ENCODE measurements at places on chromosomes 3 and 15.

DNA sequence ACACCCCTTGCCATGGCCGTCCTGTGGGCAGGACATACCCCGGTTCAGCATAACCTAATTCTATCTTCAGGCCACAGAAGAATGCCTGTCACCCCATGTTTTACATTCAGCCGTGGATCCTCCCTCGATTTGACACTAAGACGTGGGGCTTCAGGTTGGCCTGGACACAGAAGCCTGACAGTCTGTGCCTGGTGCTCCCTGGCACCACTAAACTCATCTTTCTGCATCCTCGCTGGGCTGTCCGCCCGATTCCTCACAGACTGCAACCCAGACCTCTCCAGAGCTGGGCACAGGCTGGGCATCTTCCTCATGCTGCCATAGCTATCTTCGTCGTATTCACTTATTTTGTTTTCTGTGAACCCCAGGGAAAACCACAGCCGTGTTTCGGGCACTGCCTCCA is 117.8 kb upstream of the IQSEC1 start:
- no peak for DNase-seq

GRCh38 chr15:100205549-100206295 is 136.1 kb downstream of the ADAMTS17 start:
- no peak for DNase-seq

DNA sequence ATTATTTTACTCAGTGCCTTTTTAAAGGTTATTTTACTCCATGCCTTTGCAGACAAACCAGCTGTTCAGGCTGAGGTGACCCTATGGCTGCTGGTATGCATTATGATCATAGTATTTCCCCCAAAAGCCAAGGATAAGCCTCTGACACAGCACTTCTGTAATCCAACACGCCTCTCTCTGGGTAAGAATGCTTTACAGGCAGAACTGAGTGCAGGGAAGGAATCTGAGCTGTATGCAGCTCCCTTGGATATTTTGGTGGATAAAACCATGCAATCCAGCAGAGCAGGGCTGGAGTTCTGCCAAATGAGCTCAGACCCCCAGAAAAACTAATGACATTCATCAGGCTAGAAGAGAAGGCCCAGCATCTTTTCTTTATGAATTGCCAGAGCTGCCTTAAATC is 11.7 kb upstream of the MAP1A start:
- no peak for DNase-seq

- DNase-seq, result no peak
Observed at GRCh38 chr3:114427285-114428043, 133.6 kb downstream of the TIGIT start.

GRCh38 chr3:109922856-109923255 is 585.5 kb upstream of the DPPA4 start:
- no peak for DNase-seq

DNA sequence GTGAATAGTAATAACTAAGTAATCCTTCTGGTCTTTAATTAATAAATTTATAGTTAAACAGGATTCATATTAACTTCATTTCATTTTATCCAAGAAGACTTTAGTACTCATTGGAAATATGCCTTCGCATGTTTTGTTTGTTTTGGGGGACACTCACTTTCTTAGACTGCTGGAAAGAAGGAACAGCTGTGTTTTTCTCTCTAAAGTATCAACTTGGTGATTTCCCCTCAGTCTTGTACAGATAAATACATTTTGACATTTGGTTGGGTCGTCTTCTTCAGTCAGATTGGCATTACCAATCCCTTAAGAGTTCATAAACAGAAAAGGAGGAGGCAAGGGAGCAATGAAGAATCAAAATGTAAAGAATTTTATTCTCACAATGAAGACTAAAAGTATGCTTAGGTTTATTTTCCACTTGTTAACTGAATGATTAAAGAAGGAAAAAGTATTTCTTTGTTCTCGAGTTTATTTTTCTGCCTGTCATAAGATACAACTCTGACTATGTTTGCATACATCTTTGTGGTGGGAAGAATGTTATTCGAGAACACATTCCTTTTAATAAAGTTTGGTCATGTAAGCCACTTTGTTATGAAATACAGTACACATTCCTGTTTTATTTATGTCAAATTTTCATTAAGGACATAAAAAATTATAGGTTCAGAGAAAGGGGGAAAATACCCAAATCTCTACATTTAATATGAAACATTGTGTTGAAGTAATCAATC is 140.2 kb downstream of the GMNC start:
- no peak for DNase-seq

DNA sequence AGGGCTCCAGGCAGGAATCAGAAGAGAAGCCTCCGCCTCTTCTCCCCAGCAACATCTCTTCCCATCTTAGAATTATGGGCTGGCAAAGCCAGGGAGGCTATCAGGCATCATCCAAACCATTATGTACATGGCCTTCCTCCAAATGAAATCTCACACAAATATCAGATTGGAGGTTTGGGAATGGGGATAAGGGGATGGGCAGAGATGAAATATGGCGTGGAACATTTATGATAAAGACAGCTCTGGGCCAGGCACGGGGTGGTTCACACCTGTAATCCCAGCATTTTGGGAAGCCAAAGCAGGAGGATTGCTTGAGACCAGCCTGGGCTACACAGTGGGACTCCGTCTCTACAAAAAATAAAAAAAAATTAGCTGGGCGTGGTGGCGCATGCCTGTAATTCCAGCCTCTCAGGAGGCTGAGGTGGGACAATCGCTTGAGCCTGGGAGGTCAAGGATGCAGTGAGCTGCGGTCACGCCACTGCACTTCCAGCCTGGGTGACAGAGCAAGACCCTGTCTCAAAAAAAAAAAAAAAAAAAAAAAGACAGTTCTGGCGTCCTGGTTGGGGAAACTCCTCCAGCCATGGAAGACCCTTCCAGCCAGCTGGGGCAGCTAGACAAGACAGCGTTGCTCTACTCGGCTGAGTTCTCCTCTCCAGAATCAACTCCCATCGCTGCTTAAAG is 36.6 kb downstream of the CPN2 start:
- no peak for DNase-seq

DNA sequence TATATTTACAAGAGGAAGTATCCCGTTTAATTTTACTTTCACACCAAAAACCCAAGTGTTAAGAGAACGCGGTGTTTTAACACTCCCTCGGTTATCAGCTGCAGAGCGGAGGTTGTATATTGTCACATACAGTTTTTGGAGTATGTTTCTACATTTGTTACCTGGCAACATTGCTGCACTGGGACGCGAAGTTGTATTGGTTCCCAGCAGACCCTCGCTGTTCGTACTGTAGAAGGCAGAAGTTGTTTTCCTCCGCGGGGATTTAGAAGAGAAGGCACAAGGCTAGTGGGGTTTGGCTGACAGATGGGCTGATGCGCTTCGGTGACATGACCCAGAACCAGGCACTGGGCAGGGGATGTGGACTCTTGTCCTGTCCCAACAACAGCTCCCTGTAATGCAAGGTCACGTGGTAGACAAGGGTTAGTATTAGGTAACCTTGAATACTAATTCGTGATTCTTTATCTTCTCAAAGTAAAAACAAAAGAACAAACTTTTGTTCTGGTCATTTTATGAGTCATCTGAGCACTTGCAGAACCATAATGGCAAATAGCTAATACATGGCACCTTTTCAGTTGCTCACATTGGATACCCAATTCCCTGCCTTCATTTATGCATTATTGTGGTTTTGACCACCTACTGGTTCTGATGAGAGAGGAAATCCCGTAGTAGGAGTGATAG is 230.4 kb upstream of the BHLHE40 start:
- no peak for DNase-seq

GRCh38 chr3:25046911-25047771 is 380.9 kb upstream of the RARB start:
- no peak for DNase-seq

DNA sequence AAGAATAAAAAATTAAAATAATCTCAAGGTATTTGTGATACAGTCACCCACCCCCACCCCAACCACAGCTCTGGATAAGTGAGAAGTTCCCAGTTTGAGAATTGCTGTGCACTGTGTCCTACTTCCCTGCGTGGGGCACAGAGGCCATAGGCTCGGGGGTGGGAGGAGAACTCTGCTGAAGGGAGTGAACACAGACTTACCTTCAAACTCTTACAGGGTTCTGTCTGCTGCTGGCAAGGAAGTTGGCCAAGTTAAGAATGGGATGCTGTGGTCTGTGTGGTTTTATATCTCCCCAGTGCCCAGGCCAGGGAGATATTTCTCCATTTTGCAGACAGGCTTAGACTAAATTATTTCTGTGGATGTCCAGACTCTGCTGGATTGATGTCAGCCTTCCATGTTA is 37.6 kb downstream of the SPTSSB start:
- no peak for DNase-seq

DNA sequence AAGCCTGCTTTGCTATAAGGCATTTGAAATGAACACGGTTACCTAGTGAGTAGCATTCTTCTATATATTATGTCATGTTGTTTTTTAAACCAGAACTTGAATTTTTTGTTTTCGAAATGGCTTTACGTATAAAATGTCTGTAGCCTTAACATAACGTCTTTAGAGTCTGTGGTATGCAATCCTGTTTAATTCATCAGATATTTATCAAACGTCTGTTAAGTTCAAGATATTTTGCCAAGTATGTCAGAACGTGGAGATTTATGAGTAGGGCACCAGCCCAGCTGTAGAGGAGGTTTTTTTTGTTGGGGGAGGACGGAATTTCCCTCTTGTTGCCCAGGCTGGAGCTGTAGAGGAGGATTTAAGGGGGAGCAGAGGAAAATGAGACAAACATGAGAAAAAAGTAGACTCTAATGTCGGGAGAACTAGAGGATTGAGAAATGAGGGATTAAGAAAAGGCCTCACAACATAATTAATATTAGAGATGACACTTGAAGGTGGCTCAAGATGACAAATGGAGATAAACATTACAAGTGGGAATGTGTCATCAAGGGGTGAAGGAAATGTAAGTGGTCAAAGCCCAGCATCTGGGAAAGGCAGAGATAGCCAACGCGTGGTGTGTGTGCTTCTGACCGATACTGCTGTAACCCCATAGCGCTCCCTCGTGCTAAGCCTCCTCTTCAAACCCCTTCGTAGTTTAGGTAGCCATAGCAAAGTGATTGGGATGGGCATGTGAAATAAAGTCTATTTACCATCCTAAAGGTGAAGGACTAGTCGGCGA is 154.0 kb upstream of the GOLGA6L4 start:
- DNase-seq, result no peak

GRCh38 chr3:28207000-28207733 is 34.3 kb upstream of the CMC1 start:
- DNase-seq, result no peak

- no peak for DNase-seq
Observed at GRCh38 chr3:179309225-179310078, 13.4 kb upstream of the ZNF639 start.

DNA sequence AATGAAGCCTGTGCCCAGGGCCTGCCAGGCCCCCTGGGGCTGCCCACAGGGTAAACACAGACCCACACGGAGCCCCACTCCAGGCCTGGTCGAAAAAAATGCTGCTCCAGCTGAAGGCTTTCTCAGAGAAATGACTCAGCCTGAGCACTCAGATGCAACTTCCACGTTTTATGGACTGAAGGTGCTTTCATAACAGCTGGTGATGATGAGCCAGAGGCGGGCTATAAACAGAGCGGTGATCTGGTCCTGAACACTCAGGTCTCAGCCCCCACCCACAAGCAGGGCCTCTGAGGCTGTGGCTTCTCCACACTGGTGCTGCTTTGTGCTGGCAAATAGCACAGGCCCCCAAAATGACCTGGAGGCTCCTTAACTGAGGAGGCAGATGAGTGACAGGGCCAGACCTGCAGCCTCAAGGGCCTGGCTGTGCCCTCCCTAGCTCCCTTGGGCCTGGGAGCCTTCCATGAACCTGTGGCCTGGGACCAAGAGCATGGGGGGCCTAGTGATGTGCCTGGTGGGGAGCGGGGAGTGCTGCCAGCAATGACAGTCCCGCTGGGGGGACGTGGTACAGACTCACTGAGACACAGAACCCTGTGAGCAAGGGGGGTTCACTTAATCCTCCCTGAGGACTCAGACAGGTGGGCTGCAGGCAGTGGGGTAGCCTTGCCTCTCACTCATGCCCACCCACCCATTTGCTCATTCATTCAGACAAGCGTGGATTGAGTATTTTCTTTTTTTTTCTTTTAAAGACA is 23.0 kb upstream of the FURIN start:
- DNase-seq, result no peak

DNA sequence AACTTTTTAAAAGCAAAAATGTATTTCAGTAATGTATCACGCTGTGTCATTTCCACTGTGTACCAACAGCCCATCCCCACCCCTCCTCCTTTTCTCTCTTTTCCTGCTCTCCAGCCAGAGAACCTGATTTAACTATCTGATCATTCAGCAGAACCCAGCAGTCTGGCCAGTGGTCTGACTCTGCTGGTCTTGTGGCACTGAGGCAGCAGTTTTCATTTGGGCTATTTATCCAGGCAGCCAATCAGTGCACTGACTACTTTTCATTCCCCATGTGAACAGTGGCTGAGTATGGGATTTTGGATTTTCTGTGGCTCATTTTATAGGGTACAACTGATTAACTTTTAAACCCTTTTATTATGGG is 56.3 kb downstream of the GPR171 start:
- no peak for DNase-seq

DNA sequence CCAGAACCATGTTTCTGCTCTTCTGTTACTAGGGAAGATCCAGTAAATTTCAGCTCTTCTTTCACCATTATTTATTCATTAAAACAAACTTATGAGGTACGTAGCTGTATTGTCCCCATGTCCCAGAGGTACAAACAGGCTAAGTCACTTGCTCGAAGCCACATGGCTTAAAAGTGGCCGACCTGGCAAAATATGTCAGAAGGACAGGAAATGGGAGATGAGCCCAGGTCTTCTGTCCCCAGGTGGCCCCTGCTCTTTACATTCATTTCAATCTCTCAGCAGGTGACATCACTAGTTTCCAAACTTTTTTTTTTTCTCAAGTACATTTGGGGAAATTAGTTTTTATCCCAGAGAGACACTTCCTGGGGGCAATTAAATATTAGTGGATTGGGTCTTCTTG is 34.1 kb upstream of the LPP start:
- no peak for DNase-seq

DNA sequence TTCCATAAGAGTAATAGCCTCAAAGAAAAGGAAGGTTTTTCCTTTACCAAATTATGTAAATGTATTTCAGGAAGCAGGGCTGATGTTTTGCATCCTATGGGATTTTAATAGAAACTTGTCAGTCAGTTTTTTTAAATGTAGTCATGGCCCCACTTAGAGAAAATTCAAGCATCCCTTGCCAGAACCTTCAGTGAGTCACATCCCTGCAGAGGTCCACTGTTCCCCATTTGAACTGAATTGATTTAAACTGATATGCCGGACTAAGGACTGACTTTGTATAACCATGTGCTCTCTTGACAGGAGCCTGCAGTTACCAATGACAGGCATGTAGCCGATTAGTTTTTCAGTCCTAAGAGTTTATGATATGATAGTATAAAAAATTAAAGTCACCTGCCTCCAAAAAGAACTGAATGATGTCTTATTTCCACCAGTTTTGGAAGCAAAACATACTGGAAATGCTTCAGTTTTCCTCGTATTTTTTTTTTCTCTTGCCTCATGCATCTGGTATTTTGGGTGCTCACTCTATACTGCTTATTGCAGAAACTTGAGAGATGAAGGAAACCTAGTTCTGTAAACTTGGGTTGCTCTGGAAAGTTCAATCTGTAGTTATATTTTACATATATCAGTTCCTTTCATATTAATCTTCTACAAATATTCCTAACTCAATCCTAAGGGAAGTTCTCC is 30.7 kb downstream of the LRTM1 start:
- DNase-seq, result no peak

GRCh38 chr3:89617706-89618105 is 510.3 kb downstream of the EPHA3 start:
- DNase-seq, result no peak

GRCh38 chr15:89089316-89090230 is 1.3 kb downstream of the ABHD2 start:
- no peak for DNase-seq

Measured in stimulated activated CD4-positive, alpha-beta T cell treated with anti-CD3 and anti-CD28 coated beads, Interleukin-15, amount 100 ng/mL, for 1 hour (primary cell).